AG08395 (cell line): ENCODE measurements at places on chromosomes 16 and 17.

GRCh38 chr17:60525328-60525684 is 736 bp downstream of the APPBP2 start:
- no peak for DNase-seq

DNA sequence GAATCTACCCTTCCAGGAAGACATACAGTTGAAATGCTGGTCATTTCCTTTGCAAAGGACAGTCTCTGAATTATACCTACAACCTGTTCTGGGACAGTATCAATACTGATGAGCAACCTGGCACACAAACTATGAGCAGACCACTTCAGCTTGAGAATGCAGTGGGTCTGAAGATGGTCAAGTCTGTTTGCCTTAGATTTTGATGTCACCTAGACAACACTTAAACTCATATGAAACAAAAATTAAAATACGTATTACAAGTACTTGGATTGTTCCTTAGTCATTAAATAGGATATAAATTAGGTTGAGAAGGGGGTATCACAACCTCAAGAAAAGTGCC is 3.5 kb downstream of the SRSF2 start:
- no peak for DNase-seq

GRCh38 chr16:51807551-51807950 is 656.5 kb upstream of the SALL1 start:
- DNase-seq = peak; percentile 5

DNA sequence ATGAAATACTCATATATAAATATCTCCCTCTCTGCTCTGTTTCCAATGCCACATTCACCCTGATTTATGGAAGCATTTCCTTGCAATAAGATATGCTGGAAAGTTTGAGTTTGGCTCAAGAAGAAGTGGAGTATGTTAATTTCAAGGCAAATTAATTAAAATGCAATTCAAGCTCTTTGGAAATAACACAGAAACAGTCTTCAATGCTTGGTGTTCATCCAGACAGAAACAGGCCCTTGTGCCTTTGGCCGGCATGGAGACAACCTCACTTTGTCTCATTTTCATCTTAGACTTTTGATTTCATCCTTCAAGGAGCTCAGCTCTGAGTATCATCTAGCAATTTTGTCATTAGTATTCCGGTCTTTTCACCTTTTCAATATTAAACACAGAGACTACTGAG is 210.0 kb downstream of the C16orf95 start:
- DNase-seq = no peak

DNA sequence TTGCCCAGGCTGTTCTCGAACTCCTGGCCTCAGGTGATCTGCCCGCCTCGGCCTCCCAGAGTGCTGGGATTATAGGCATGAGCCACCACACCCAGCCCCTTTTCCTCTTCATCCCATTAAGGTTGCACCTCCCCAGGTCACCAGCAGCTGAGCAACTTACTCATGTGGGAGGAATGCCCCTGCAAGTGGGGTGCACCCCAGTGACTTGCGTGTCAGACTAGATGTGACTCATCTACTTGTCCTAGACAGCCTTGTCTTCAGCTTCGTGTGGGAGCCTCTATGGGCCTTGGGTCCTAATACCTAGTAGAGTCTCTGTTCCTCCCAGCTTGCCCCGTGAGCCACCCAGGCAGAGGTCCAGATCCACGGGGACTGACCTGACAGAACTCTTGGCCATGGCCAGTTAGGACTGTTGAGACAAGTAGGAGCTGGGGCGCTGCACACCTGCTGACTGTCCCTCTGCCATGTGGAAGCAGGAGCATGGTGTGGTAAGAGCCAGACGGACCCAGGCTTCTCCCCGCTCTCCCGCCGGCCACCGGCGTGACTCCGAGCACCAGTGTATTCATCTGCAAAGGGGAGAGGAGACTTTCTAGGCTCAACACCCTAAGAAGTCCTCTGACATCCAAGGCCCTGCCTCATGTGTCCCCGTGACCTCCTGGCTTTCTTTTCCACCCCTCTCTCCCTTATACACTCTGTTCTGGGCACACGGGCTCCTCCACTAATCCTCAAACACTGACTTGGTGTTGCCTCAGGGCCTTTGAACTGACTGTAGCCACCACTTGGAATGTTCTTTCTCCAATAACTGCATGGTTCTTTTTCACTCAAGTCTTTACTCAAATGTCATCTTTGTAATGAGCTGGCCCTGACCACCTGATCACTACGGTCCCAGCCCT is 11.6 kb upstream of the CBX4 start:
- DNase-seq = peak; percentile 89

- DNase-seq = no peak
Observed at GRCh38 chr17:9594065-9594464, 17.6 kb downstream of the CFAP52 start.
